ENCODE measurements at places on chromosomes 6 and 20. TPM values are rescaled to one million over a fixed set of nuclear protein-coding genes. Genes with fewer than 3 reads are reported as not detected.
A peak's percentile ranks its signal among the peaks of the same experiment; 100 is the strongest.

The MAFB gene
- total RNA-seq = 2.8 TPM

The OLIG3 gene
- total RNA-seq = not detected

The DNMT3B gene
- 0.80 TPM for total RNA-seq

The COL19A1 gene
- total RNA-seq = 0.22 TPM

The CALHM6 gene
- 6.2 TPM for total RNA-seq

The TPMT gene
- total RNA-seq = 52.5 TPM

The RFX6 gene
- 1.6 TPM for total RNA-seq

The PCED1A gene
- 24.8 TPM for total RNA-seq

The RHAG gene
- not detected for total RNA-seq

The CNR1 gene
- 2.9 TPM for total RNA-seq

The MSH5 gene
- 34.2 TPM for total RNA-seq

The STMND1 gene
- total RNA-seq = 2.8 TPM

The SIRPD gene
- not detected for total RNA-seq

DNA sequence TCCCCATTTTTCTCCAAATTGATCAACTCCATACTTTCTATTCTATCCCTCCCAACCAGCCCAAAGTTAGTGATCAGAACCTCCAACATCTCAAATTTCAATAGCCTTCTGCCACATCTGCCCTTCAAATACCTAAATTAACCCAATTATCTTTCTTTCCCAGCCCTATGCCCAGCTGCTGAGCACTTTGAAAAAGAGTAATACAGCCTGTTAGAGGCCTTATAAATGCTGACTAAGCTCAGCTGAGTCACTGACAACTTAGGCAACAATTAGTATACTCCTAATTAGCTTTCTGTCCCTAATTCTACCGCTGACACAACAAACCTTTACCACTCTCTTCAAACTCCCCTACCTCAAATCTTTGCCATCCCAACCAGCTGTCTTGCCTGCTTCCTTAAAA is 23.5 kb downstream of the RUNX2 start:
- no peaks in the 10 kb centered on the region for H3K36me3 ChIP-seq
- DNase-seq = no peak
- H3K4me1 ChIP-seq = no peaks in the 10 kb centered on the region
- no peaks in the 10 kb centered on the region for H3K27me3 ChIP-seq
- H3K27ac ChIP-seq = no peak overlapping the region

- H3K4me1 ChIP-seq = no peaks in the 10 kb centered on the region
- no peaks in the 10 kb centered on the region for H3K36me3 ChIP-seq
- H3K27ac ChIP-seq = no peak overlapping the region
These were observed 133.7 kb downstream of the RCAN2 start for GRCh38 chr6:46357591-46357990.

GRCh38 chr6:127518191-127518709 is 885 bp downstream of the MTCL3 start:
- no peak overlapping the region for H3K27ac ChIP-seq
- peaks cover 14% of the 10 kb centered on the region for H3K4me1 ChIP-seq
- H3K4me3 ChIP-seq = no peak overlapping the region
- no peaks in the 10 kb centered on the region for H3K36me3 ChIP-seq
- H3K27me3 ChIP-seq = peaks cover 35% of the 10 kb centered on the region

- H3K27me3 ChIP-seq = no peaks in the 10 kb centered on the region
- no peak for DNase-seq
- H3K4me1 ChIP-seq = no peaks in the 10 kb centered on the region
- H3K27ac ChIP-seq = peak overlapping the region; percentile 24
- peak overlapping the region; percentile 8 for H3K4me3 ChIP-seq
- no peaks in the 10 kb centered on the region for H3K36me3 ChIP-seq
These were observed 845 bp downstream of the HLA-DPA1 start for GRCh38 chr6:33072508-33073100.

DNA sequence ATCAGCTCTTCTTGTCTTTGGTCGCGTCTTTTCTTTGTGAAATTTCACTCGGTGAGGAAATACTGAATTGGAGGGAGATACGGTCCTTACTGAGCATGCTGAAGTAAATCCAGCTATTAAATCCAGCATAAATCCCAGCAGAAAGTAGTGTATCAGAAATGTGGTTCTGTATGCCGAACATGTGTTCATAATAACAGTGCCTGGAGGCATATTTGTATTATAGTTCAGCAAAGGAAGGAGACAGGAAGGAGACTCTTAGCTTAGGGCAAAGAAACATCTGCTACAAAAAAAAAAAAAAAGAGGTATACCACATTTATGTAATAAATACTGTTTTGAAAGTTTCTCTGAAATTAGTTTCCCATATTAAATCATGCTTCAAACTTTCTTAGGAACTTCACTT is 211.8 kb downstream of the PLCB4 start:
- no peaks in the 10 kb centered on the region for H3K27me3 ChIP-seq
- H3K36me3 ChIP-seq = no peaks in the 10 kb centered on the region
- no peaks in the 10 kb centered on the region for H3K4me1 ChIP-seq
- no peak overlapping the region for H3K4me3 ChIP-seq
- no peak overlapping the region for H3K27ac ChIP-seq
- DNase-seq = no peak

DNA sequence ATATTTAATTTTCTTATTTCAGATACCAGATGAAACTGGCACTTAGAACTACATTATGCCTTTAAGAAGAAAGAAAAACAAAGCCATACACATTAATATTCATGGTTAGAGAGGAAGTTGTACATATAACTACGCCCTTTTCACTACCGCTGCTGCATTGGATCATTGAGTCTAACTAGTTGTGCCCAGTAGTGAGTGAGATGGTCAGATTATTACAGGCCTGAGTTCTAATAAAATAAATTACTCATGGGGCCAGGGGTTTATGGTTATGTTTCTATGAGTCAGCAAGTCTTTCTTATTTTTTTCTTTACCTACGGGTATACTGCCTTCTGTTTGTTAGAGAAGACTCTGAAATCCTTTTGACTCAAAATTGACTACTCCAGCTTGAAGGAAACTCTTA is 11.5 kb downstream of the RIOK1 start:
- no peak overlapping the region for H3K27ac ChIP-seq
- peaks cover 9% of the 10 kb centered on the region for H3K36me3 ChIP-seq
- no peak for DNase-seq
- no peaks in the 10 kb centered on the region for H3K27me3 ChIP-seq
- H3K4me1 ChIP-seq = no peaks in the 10 kb centered on the region

DNA sequence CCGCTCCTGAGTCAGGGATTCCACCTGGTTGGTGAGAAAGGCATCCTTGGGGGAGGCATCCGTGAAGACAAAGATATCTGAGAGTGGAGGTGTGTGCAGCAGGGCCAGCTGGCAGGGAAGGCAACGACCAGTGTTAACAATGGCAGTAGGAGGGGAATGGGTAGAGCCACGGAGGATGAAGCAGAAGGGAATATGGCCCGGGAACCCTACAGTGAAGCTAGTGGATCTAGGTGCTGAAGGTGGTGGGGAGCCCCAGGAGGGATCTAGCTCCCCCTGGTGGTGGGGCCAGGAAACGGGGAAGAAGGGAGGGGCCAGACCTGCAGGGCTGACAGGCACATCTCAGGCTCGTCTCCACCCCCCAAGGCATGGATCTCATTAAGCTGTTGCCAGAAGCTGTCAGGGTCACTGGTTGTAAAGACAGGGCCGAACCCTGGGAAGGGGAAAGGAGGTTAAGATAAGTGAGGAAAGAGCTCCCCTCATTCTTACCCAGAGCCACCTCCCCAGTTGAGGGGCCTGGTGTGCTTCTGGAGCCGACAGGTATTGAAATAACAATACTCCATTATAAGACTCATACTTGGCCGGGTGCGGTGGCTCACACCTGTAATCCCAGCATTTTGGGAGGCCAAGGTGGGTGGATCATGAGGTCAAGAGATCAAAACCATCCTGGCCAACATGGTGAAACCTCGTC is 7.3 kb downstream of the VWA7 start:
- no peak overlapping the region for H3K4me3 ChIP-seq
- no peaks in the 10 kb centered on the region for H3K4me1 ChIP-seq
- no peaks in the 10 kb centered on the region for H3K36me3 ChIP-seq
- peak; percentile 93 for DNase-seq

- H3K4me3 ChIP-seq = no peak overlapping the region
- no peaks in the 10 kb centered on the region for H3K27me3 ChIP-seq
- H3K27ac ChIP-seq = no peak overlapping the region
- no peaks in the 10 kb centered on the region for H3K4me1 ChIP-seq
These were observed 67.3 kb downstream of the ATP9A start for GRCh38 chr20:51700809-51701285.

GRCh38 chr6:26243752-26244151 is 121.2 kb upstream of the BTN3A2 start:
- peaks cover 7% of the 10 kb centered on the region for H3K4me1 ChIP-seq
- peak; percentile 84 for DNase-seq
- peak overlapping the region; percentile 77 for H3K27ac ChIP-seq
- H3K36me3 ChIP-seq = no peaks in the 10 kb centered on the region
- no peak overlapping the region for H3K4me3 ChIP-seq

GRCh38 chr6:28765978-28766351 is 157.8 kb downstream of the TRIM27 start:
- no peak overlapping the region for H3K27ac ChIP-seq
- peaks cover 41% of the 10 kb centered on the region for H3K27me3 ChIP-seq
- no peak overlapping the region for H3K4me3 ChIP-seq
- DNase-seq = no peak

GRCh38 chr20:63102721-63103375 is 96.1 kb upstream of the BHLHE23 start:
- H3K4me3 ChIP-seq = peak overlapping the region; percentile 85
- DNase-seq = peak; percentile 36
- no peak overlapping the region for H3K27ac ChIP-seq
- no peaks in the 10 kb centered on the region for H3K27me3 ChIP-seq
- H3K4me1 ChIP-seq = no peaks in the 10 kb centered on the region

- H3K27ac ChIP-seq = peak overlapping the region; percentile 52
- H3K4me3 ChIP-seq = no peak overlapping the region
- H3K4me1 ChIP-seq = peaks cover 13% of the 10 kb centered on the region
- H3K36me3 ChIP-seq = no peaks in the 10 kb centered on the region
- DNase-seq = peak; percentile 41
These were observed 50.8 kb upstream of the FAM83D start for GRCh38 chr20:38875175-38875993.

DNA sequence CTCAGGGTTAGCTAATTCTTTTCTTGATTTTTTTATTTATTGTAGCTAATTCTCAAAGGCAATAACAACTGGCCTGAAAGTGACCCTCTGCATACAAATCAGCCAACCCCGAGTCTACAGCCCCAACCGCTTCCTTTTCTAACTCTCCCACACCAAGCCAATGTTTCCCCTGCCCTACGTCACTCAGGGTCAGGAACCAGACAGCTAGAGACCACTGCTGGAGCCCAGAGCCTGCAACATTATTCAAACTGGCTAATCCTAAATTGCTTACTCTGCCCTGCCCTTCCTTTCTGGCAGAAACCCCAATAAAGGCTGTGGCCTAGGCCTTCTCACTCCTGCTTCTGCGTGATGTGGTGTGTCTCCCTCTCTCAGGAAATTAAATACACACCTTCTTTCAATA is 320.7 kb downstream of the CBLN4 start:
- DNase-seq = no peak
- peaks cover 7% of the 10 kb centered on the region for H3K4me1 ChIP-seq
- no peak overlapping the region for H3K27ac ChIP-seq
- H3K27me3 ChIP-seq = no peaks in the 10 kb centered on the region

GRCh38 chr20:52410182-52410647 is 218.6 kb upstream of the ZFP64 start:
- H3K4me1 ChIP-seq = no peaks in the 10 kb centered on the region
- no peaks in the 10 kb centered on the region for H3K27me3 ChIP-seq
- H3K36me3 ChIP-seq = no peaks in the 10 kb centered on the region
- no peak overlapping the region for H3K4me3 ChIP-seq
- DNase-seq = no peak
- no peak overlapping the region for H3K27ac ChIP-seq

DNA sequence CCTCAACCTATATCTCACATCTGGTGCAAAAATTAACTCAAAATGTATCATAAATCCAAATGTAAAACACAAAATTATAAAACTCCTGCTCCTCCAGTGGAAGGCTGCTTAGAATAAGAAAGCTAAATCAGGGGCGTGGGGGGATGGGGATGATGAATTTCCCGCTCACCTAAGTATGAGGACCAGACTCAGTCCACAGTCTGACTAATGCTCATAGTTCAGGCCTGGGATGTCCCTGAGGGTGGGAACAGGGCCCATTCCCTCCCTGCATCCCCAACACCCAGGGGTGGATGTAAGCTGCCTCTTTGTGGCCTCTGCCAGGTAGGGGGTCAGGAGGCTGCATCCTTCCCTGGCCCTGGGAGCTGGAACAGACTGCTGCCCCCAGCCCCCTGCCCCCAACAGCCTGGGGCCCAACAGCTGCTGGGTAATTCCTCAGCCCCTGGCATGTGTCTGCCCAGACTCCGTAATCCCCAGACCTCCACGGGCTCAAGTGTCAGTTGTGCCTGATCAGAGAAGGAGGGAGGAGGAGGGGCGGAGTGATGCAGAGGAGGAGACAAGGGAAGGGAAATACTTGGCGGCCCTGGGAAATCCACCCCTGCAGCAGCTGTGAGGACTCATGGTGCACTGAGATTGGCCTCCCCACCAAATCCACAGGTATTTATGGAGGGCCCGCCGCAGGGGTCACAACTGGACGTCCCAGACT is 224.5 kb downstream of the PREX1 start:
- H3K4me1 ChIP-seq = no peaks in the 10 kb centered on the region
- no peaks in the 10 kb centered on the region for H3K27me3 ChIP-seq
- H3K27ac ChIP-seq = no peak overlapping the region
- H3K36me3 ChIP-seq = no peaks in the 10 kb centered on the region

DNA sequence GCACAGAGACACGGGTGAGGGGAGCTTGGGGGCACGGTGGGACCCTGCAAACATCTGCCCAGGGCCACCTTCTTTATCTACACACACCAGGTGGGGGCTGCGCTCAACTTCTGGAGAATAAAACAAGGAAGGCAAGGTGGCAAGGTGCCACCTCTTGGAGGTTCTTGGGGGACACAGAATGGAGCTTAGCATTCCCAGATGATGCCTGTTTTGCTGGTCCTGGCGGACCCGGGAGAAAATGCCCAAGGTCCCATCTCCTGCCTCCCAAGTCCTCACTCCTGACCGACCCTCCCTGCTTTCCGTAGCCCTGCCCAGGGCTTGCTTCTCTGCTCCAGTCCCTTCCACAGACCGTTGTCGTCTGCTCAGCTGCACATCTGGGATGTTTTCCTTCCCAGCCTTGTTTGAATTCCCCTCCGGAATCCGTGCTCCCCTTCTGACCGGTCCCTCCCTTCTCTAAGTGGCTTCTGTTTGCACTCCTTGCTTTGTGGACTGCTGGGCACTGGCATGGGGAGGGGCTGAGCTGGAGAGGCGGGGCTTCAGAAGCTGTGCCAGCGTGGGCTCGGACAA is 13.1 kb downstream of the ITPR3 start:
- DNase-seq = no peak
- no peaks in the 10 kb centered on the region for H3K27me3 ChIP-seq
- no peaks in the 10 kb centered on the region for H3K36me3 ChIP-seq
- H3K4me1 ChIP-seq = peaks cover 19% of the 10 kb centered on the region
- H3K4me3 ChIP-seq = peak overlapping the region; percentile 37
- no peak overlapping the region for H3K27ac ChIP-seq

DNA sequence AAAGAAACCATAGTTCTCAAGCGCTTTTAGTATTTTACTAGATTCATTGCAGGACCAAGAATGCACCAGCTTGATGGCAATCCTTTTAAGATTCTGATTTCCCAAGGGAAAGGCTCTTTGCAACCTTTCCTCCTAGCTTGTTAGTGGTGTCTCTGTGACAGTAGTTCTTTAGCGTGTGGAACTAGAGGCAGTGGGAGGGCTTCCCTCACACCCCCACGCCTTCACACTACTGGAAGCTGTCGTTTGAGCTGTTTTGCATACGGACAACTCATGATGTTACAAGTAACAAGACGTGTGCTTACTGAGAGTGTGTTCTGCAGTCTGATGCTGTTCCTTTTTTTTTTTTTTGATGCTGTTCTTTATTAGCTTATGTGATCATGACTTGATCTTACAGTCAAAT is 34.1 kb downstream of the EYA4 start:
- H3K36me3 ChIP-seq = no peaks in the 10 kb centered on the region
- no peak overlapping the region for H3K4me3 ChIP-seq
- no peak for DNase-seq
- H3K27ac ChIP-seq = no peak overlapping the region
- no peaks in the 10 kb centered on the region for H3K4me1 ChIP-seq
- H3K27me3 ChIP-seq = no peaks in the 10 kb centered on the region
